ENCODE measurements at places on chromosomes 13 and 19.

DNA sequence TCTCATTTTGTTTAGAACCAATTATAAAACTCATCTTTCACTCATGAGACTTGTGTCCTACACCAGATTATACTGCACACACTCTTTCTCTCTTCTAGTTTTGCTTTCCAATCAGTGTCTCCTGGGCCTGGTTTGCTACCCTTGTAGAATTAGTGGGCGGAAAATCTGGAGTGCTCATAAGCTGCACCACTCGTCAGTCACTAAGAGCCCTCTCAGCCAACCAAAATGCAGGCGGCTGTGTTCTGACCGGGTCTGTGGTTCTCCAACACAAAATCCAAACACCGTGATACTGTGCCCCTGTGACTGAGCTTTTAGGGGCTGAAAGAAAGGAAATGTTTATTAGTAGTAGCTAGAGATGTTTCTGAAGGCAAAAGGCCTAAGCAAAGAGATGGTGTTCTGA is 83.7 kb upstream of the OBI1 start:
- DNase-seq: no peak

- DNase-seq: no peak
Measured at GRCh38 chr13:58300224-58300623, 668.7 kb downstream of the PCDH17 start.

- DNase-seq: peak; percentile 47
Measured at GRCh38 chr19:50328224-50328872, 829 bp downstream of the KCNC3 start.

DNA sequence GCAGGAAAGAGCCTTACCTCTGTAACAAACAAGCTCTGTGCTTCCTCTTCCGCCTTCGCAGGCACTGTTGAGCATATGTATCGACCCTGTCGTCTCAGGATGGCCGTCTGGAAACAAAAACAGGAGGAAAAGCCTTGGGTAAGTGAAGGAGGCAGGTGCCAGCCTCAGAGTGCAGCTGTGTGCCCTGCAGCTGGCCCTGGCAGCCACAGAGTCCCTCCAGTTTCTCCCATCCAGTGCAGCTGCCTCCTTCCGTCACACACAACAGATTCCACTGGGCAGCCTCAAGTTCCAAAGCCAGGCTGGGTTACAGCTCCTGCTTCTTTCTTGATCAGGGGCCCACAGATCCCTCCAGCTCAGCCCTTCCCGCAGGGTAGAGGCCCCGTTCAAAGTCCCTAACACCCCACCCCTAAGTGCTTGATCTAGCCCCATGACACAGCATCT is 47.7 kb downstream of the DOCK9 start:
- DNase-seq: no peak

Data from stimulated activated naive CD4-positive, alpha-beta T cell treated with Interleukin-2 at 50 U/mL for 16 hours (primary cell).